ENCODE measurements at places on chromosomes 2 and 18.

DNA sequence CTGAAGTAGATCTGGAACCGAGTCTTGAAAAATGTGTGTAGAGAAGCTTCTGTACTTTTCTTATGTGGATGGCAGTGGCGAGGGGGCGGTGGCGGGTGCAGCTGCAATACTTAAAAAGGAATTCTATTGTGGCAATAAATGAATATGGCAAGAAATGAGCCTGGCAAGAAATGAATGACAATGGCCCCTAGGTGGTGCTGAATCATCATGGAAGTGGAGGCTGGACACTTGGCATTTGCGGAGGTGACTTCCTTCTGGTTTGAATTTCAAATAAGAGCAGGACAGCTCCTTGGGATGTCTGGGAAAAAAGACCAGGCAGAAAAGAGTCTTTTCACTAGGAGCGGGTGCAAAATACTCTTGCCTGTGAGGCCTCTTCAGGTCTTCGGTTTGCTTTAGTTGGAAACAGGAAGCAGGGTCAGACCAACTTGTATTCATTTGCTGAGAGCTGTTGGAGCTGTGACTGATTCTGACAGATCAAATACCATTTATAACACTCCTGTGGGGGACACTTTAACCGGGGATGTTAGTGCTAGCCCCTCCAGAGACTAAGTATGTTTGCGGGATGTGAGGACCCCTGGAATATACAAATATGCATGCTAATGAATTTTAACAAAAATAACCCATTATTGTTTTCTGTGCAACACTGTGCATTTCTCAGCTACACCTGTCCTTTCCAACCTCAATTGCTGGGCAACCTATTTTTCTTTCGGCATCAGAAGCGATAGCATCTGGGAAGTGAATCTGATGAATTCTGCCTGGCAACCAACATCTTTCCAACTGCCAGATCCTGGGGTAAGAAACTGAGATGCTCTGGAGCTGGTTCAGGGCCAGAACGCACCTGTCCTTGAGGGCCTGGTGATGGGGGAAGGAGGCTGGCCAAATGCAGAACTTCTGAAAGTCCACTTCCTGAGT is 35.4 kb downstream of the FASTKD2 start:
- peak; percentile 35 for DNase-seq

- DNase-seq, result no peak
These were observed 32.3 kb downstream of the SCTR start for GRCh38 chr2:119491776-119492525.

GRCh38 chr18:57900906-57901435 is 97.9 kb upstream of the ATP8B1 start:
- DNase-seq, result no peak

GRCh38 chr2:240013343-240013742 is 11.8 kb downstream of the NDUFA10 start:
- DNase-seq, result no peak

DNA sequence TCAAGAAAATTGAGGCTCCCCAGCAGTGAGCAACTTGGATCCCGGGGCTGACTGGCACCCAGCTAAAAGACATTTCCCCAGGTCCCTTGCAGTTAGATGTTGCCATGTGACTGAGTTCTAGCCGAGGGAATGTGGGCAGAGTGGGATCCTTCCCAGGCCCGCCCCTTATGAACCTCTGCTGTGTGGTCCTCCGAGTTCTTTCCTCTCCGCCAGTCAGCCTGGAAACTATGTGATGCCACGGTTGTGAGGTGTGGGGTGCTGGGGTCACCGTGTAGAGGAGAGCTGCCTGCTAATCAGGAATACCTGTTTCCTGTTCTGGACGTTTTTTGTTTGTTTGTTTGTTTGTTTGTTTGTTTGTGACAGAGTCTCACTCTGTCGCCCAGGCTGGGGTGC is 45.5 kb downstream of the TMEM37 start:
- DNase-seq, result no peak

DNA sequence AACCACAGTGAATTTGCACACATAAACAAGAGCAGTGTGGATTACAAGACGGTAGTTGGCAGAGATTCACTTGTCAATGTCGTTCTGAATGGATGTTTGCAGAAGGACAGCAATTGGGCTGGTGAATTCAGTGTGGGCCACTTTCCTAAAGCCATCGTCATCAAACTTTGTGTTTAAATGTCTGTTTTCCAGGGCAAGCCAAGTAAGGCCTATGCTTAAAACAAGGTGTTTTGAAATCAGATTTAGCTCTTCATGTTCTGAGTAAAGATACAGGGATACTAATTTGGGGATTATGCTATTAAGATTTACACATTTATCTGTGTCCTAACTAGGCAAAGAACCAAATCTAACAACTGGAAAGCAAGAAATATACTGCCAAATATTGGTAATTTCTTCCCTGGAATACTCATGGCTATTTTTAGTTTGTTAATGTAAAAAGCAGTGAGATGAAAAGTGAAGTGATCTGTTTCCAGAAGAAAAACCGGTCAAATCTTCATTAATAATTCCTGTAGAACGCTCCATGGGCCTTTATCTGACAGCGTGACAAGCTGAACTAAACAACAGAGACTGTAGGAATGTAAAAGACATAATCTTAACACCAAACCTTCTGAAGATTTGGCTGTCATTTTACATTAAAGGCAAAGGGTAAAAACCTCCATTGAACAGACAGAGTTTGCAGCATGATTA is 175.7 kb downstream of the ICOS start:
- no peak for DNase-seq

DNA sequence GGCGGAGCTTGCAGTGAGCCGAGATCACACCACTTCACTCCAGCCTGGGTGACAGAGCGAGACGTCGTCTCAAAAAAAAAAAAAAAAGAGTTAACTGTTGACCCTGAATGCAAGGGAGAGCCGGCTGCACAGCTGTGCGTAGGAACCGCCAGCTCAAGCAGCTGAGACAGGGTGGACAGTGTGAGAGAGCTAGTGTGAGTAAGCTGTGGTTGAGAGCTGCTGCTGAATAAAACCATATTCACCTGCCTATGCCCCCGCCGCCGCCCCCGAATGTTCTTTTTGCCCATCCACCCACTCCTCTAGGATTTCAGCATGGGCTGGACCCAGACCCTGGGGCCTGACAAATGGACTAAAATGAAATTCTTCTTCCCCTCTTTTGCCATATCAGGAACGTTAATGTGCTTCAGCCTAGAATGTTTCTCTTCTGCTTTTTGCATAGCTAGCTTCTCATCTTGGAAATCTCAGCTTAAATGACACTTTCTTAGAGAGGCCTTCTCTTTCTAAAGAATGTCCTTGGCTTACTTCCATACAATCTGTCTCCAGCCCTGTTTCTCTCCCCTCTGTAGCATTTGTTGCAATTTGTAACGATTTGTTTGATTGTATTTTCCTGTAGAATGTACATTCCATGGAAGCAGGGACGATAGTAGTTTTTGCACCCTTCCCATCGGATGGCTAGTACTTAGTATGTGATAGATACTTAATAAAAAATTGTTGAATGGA is 142.7 kb downstream of the KLHL14 start:
- no peak for DNase-seq

- no peak for DNase-seq
These were observed 172.5 kb downstream of the AGAP1 start for GRCh38 chr2:235666213-235666781.

GRCh38 chr18:74278058-74278457 is 13.7 kb downstream of the CYB5A start:
- no peak for DNase-seq

DNA sequence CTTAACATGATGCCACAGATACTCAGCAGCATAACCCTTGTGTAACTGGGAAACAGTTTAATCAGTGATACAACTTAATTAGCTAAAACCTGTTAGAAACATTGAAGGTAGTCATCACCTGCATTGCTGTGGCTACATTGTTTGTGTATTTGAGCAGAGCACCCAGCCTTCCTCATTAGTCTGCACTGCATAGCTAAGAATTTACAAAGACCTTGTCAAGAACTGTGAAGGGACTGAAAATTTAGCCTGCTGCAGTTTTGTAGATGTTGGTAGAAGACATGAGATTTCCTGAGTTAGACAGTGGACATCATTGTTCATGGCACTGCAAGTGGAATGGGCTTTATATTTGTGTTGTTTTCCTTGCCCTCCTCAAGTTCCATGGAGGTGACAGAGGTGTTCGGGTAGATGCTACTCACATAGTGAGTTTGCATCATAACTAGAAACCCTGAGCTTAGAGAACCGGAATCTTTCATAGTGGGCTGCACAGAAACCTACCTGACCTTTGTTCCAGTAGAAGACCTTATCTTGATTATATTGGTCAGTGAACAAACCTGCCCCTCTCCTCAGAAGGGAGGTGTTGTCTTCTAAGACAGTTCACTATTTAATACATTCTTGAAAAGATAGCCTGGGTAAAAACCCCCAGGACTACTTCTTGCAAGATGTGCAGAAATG is 12.5 kb downstream of the VAPA start:
- no peak for DNase-seq

GRCh38 chr2:136259551-136259950 is 141.6 kb upstream of the CXCR4 start:
- DNase-seq, result no peak

- no peak for DNase-seq
These were observed 146.5 kb upstream of the MMADHC start for GRCh38 chr2:149733936-149734685.

GRCh38 chr2:217421834-217422233 is 562.0 kb upstream of the TNP1 start:
- no peak for DNase-seq

- DNase-seq, result no peak
These were observed 67.5 kb upstream of the STK17B start for GRCh38 chr2:196238836-196239380.

DNA sequence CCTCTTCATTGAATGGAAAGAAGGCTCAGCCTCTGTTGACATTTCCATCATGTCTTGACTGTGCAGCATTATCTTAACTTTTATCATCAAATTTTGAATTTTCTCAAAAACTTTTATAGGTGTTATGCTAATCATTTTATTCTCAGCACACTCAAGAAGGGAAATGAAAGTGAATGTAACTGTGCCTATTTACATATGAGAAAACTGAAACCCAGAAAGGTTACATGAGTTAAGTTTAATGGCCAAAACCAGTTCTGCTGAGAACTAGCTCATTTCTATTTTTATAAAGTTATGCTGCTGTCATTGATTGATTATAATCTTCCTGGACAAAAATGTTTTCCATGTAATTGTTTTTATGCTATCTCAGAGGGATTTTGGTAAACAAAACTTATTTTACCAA is 618.8 kb upstream of the NRXN1 start:
- DNase-seq, result no peak

GRCh38 chr2:60837123-60837522 is 44.3 kb upstream of the REL start:
- DNase-seq, result no peak

- no peak for DNase-seq
These were observed 242.4 kb upstream of the ZNF521 start for GRCh38 chr18:25594351-25594750.

- no peak for DNase-seq
These were observed 41.4 kb downstream of the HS1BP3 start for GRCh38 chr2:20609349-20609994.

DNA sequence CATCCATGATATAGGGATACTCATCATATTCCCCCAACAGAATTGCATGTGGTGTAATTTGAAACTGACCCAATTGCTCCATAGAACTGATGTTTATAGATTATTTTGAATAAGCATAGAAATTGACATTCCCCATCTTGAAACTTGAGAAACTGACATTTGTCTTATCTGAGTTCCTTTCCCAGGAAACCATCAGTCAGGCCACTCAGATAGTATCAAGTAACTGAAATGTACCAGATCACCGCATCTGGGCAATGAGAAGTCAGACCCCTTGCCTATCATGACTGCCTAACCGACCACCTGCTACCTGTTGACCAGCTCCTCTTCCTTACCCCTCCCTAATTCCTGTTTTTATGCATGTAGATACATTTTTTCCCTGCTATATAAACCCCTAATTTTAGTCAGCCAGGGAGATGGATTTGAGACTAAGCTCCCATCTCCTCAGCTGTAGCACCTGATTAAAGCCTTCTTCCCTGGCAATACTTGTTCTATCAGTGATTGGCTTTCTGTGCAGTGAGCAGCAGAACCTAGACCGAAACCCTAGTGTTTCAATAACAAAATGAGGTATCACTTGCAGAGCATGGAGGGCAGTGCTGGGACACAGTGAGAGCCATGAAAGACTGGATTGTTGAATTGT is 274.5 kb downstream of the LPIN1 start:
- no peak for DNase-seq

GRCh38 chr18:12046751-12047335 is 46.8 kb upstream of the ANKRD62 start:
- DNase-seq, result no peak
